Pulmonary artery endothelial cell (primary cell): ENCODE measurements at places on chromosomes 1 and 21. TPM values are rescaled to one million over a fixed set of nuclear protein-coding genes. Genes with fewer than 3 reads are reported as not detected.

Gene RNF186
- total RNA-seq: not detected in 2 replicates

GRCh38 chr1:150613061-150613920 is 16.1 kb downstream of the ENSA start:
- DNase-seq: peak; percentile 89

DNA sequence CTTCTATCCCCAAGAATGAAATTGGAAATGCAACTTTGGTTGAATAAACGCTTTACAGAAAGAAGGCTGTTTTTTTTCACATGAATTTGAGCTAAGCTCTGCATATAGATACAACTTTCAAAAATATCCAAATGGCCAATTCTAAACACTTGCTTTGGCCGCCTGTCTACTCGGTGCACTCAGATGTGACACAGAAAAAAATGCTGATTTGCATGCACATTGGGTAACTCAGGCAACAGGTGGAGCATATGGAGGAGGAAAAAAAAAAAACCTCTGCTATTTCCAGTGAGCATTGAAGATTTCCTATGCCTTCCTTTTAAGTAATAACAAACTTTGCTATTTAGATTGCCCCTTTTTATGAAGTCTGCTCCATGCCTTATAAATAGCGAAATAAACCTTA is 262.5 kb downstream of the GRIK1 start:
- DNase-seq: no peak

Gene ITGB2
- 0.07 and 0.13 TPM in 2 replicates for total RNA-seq
